ENCODE measurements at places on chromosomes 3 and 15.
A peak's percentile ranks its signal among the peaks of the same experiment; 100 is the strongest.

DNA sequence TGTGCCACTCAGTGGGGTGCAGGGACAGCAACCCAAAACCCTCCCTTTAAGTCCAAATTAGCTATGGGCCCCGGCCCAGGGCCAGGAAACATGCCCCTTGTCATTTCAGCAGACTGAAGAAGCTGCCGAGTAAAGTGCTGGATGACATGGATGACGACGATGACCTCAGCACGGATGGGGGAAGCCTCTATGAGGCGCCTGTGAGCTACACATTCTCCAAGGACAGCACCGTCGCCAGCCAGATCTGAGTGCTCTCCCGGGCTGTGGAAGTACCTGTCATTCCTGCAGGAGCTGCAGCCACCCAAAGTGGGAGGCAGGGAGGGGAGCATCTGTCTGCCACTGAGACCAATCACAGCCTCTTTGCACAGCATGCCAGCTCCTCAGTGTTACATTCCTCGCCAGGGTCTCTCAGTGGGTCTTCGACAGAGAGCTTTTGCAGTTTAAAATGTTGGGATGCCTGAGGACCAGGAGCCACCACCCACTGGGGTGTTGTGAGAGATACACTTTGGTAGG is 44.4 kb upstream of the MYZAP start:
- no peak for DNase-seq

DNA sequence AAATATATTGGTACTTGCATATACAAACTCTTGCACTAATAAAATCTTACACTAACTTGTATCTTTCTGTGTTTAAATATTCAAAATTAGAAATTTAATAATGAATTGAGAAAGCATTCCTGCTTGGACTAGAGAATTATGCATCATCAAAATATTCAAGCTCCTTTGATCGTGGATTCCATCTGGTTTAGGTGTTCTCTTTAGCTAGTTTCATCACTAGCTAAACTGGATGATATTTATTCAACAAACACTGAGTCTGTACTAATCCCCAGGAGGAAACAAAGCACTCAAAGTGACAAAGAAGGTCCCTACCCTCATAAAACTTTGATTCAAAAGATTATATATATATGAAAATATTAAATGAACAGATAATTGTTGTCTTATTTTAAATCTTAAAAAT is 1360.9 kb upstream of the ALCAM start:
- no peak for DNase-seq

- DNase-seq: no peak
Measured at GRCh38 chr3:192794216-192794615, 66.9 kb upstream of the FGF12 start.

GRCh38 chr3:188947401-188948280 is 224.1 kb upstream of the TPRG1 start:
- DNase-seq: peak; percentile 92

- no peak for DNase-seq
Measured at GRCh38 chr3:134126153-134126552, 96.4 kb upstream of the SLCO2A1 start.

- no peak for DNase-seq
Measured at GRCh38 chr3:4935347-4935746, 43.9 kb upstream of the BHLHE40 start.

GRCh38 chr15:81155375-81156218 is 21.5 kb downstream of the CFAP161 start:
- no peak for DNase-seq

DNA sequence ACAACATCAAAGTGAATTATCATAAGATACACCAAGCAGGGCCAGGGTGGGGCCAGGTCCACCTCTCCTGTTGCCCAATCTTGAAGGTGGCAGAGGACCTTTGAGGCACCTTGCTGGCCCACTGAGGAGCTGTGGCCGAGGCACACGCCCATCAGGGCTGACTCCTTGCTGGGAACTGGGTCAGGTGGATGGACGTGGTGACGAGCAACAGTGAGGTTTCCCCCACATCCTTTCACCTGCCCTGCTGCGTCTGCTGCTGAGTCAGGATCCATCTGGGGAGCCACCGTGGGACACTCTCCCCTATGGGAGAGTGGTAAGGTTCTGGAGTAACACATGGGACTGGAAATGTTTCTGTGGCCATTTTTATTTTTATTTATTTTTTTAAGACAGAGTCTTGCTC is 17.3 kb upstream of the FURIN start:
- DNase-seq: no peak

- DNase-seq: no peak
Measured at GRCh38 chr15:80820092-80820491, 40.9 kb downstream of the CEMIP start.

Measured in left ventricle myocardium inferior (tissue), 1 donor.